Peyer's patch (tissue), 4 donors: ENCODE measurements at places on chromosomes 7 and 10. TPM values are rescaled to one million over a fixed set of nuclear protein-coding genes. Genes with fewer than 3 reads are reported as not detected.

GRCh38 chr10:324593-324992 lies 189.3 kb downstream of the ZMYND11 start:
- peak; percentile 57 for DNase-seq

GRCh38 chr10:107032700-107033401 lies 131.7 kb downstream of the SORCS1 start:
- DNase-seq, result no peak

DNA sequence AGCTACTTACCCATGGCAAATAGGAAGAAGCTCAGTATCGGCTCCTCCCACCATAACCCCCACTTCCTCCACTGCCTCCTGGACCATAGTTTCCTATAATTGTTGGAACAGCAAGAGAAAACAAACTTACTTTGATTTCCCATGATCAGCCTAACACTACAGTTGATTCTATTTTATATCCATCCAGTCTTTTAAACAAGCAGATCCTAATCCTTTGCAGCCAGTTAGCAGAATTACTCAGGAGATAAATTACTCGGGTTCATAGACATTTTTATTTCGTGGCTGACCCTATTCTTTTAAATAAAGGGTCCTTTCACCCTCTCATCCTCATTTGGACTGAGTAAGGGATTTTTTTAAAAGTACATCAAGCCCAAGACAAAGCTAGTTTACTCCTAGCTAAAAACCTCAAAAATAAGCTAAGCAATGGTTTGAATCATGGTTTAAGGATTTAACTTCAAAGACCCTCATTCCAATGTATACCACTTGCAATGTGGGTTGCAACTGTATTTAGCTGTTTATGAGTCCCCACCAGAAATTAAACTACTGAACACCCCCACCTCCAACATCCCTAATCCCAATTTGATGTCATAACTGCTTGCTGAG lies 8.0 kb downstream of the HNRNPA2B1 start:
- DNase-seq, result no peak

DNA sequence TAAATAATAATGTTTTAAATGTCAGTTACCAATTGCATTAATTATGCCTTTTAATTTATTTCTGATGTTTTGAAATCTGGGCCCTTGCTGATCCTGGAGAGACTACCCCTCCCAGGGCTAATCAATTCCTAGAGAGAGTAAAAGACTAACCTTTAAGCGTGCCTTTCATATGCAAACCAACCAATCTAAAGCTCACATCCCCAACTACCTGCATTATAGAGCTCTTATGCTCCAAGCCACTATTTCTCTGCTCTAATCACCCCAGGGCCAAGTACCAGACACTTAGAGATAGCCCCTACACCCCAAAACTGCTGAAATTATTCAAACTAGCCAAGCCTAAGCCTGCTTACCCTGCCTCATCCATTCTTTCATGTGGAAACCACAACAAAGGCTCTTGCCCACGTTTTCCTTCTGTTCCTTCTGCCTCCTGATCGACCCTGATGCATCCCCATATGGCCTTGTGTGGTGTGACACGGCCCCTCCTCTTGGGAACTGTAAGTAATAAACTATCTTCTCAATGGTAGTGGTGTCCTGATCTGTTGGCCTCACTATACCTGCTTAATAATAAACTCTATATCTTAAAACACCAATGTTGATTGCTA lies 97.7 kb downstream of the HIBADH start:
- no peak for DNase-seq

DNA sequence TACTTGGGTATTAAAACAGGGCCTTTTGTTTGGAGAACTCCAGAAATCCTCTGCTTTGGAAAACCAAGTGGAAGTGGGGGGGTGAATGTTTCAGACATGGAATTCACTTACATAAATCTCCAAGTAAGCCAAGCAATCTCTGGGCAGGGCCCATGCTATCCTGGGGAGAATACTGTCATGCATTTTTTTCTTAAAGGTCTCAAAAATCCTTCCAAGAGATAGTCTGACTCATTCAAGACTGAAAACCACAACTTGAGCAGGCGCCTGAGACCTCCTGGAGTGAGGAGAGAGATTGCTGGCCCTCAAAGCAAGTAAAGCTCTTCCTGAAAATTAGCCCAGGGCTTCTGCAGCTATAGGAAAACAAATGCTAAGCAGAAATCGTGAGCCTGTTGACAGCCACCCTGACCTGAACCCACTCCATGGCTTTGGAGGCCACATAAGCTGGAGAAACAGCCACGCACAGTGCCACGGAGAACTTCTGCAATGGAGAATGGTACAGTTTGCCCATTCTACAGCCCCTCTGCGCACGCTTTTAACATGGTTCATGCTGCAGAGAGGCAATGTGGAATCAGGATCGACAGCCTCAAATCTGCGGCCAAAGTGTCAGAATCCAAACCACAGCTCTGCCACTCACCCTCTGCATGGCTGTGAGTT lies 203.1 kb upstream of the AUTS2 start:
- DNase-seq, result no peak

DNA sequence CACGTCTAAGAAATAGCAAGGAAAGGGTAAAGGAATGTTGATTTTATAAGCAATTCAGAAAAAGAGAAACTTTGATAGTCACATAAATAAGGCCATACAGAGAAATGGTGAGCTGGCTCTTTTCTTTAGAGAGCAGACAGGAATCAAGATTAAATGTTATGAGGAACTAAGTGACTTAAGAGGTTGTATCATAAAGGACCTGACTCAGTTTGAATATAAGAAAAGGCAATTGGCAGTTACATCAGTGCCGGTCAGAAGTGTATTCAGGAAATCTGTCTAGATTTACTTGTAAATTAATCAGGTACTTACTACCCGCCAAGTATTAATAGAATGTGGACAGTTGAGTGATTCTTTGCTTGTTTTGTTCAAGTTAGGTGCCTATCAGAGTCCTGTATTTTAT lies 2.1 kb downstream of the MRPL32 start:
- no peak for DNase-seq

DNA sequence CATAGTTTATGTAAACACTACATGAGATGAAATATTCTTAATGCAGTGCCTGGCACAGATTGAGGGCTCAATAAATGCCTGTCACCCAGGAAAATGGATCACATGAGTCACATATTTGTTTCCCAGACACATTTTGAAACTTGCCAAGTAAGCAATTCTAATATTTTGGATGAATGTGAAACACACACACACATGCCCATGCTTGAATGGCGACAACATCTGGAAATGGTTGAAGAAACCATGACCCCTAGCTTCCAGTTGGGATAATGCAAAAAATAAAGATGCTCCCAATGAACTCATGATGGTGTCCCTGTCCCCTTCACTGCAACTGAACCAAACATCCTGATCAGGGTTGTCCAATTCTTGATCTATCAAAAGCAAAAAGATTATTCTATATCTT lies 797.3 kb downstream of the XPNPEP1 start:
- DNase-seq, result no peak

GRCh38 chr10:70323697-70324338 lies 40.0 kb upstream of the NPFFR1 start:
- DNase-seq, result no peak

GRCh38 chr10:74677951-74678350 lies 148.4 kb upstream of the KAT6B start:
- no peak for DNase-seq

DNA sequence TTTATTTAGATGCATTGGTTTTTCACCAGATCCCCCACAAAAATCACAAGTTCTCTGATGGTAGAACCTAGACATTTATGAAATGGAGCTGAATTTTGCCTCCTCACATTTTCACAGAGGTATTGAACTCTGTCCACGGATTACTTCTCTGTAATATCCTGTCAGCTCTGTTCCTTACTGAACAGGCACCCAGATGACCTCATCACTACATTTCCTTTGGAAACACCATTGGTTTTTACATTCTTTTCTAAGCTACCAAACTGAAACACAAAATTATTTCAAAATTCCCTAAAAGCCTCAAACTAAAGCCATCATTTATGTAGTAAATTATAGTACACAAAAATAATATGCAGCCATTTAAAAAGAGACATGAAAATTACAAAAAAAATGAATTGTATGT lies 98.3 kb upstream of the KCNIP2 start:
- no peak for DNase-seq

- DNase-seq, result no peak
These were observed 734.0 kb upstream of the ANKRD30A start for GRCh38 chr10:36391405-36391804.

GRCh38 chr10:69635428-69636272 lies 5.6 kb downstream of the FAM241B start:
- peak; percentile 34 for DNase-seq

DNA sequence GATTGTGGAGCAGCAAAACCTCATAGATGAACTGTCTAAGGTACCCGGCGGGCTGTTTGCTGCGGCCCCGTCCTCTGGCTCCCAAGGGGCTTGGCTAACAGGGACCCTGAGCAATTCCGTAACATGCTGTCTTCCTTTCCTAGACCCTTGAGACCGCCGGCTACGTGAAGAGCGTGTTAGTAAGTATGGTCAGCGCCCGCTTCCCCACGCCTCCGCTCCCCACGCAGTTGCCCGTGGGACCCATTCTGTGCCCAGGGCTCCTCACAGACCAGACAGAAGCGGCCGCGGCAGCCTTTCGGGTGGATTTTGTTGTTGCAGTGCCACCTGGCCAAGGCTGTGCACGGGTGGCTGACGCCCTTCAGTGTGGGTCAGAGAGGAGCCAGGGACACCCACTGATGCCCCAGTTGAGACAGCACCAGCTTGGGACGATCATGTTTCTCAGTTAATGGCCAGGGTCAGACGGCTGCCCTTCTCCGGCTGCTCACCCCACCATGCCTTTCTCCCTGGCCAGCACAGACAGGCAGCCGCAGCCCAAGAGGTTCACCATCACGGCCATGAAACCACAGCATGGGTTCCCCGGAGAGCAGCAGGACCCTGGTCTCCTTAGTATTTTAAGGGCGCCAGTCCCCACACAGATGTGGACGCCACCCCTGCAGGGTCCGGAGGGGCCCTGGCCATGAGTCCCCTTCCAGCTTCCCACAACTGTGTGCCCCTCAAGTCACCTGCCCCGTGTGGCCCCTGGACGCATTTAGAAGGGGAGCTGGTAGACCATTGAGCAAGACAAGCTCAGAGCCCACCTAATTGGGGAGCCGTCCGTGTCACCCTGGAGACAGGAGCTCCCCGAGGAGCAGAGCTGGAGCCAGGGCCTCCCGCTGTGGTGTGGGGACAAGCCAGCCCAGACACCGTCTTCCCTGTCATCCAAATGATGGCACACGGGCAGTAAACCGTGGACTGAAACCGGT lies 49.4 kb upstream of the DPYSL4 start:
- no peak for DNase-seq

DNA sequence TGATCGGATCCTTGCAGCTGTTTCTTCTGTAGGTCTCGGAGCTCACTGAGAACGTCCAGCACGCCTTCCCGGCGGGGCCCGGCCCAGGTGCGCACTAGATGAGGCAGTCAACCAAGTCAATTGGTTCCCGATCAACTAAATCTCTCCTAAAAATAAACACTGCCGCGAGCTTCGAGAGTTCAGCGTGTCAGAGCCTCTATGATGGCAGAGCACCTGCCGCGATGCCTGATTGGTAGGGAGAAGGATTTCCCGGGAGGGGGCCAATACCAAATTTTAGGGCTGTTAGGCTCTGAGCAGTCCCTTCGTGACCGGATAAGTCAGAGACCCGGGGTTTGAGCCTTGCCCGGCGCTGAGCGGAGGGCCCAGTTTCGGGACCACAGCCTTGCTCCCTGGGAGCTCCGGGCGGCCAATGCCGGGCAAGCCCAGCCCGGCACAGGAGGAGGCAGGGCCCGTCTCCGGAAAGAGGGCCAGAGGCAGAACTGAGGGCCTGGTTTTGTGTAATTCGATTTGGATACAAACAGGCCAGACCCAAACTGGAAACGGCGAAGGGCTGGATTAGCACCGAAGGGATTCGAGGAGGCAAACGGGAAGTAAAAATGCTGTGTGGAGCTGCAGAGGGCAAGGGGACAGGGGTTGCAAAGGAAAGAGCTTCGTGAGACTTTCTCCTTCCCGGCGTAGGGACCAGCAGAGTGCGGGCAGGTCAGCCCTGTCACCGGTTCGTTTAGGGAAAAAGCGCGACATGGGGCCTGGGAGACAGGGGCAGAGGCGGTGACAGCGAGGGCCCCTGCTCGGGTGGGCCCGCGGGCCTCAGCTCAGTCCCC lies 569 bp downstream of the SLC26A5 start:
- no peak for DNase-seq

DNA sequence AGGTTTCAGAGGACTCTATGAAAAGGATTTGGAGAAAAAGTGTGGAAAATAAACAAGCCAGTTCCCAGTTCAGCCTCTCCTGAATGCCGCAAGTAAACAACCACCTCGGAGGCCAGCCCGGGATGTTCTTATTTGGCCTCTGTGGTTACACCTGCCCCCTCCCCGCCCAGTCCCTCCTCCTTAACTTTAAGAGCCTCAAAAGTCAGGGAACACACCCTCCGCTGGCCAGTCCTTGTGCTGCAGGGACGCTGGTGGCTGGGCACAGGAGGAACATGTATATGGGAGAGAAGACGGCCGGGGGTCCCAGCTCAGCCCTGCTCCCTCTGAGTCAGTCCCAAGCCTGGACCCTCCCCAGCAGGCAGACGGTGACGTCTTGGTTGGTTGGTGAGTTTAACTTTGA lies 6.1 kb downstream of the CHST3 start:
- no peak for DNase-seq

- no peak for DNase-seq
These were observed 584.7 kb downstream of the PHTF2 start for GRCh38 chr7:78383096-78383880.

- no peak for DNase-seq
These were observed 383.5 kb downstream of the SFMBT2 start for GRCh38 chr10:7027237-7027912.

DNA sequence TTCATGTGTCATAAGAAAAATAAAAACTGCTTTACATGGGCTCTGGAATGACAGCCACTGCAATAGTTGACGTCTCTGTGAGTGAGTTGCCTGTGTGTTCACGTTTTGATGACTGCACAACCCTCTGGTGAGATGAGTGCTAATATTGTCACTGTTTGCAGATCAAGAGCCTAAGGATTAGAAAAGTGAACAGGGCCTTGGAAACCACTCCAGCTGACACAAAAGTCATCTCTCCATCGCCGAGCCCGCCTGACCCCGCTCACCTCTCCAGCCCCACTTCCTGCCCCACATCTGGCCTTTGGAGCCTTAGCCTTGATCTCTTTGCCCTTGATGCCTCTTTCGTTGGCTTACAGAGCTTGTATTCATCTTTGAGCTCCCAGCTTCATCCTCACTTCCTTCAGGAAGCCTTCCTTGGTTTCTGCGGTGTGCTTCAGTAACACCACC lies 351.7 kb downstream of the TCERG1L start:
- no peak for DNase-seq

- DNase-seq, result no peak
These were observed 35.2 kb downstream of the KCNMA1 start for GRCh38 chr10:77602231-77602912.

The TMEM184A gene
- total RNA-seq, result 41.3 TPM

The CTTNBP2 gene
- 31.4 TPM for total RNA-seq

The BHLHA15 gene
- total RNA-seq, result not detected

The TMEM248 gene
- 61.9 TPM for total RNA-seq

The GPNMB gene
- 37.8 TPM for total RNA-seq

The SFXN3 gene
- total RNA-seq, result 534 TPM

The HMX3 gene
- 3.4 TPM for total RNA-seq

The ELN gene
- 210 TPM for total RNA-seq

The NKX1-2 gene
- not detected for total RNA-seq

The TMEM196 gene
- total RNA-seq, result not detected

The AGBL3 gene
- 5.0 TPM for total RNA-seq

The HOXA9 gene
- 71.2 TPM for total RNA-seq

The RPP38 gene
- total RNA-seq, result 13.5 TPM

The GDF10 gene
- not detected for total RNA-seq
